ENCODE measurements at places on chromosomes 1 and 21.

- DNase-seq = no peak
Measured at GRCh38 chr1:58620259-58620658, 43.2 kb upstream of the TACSTD2 start.

GRCh38 chr21:19781881-19782652 is 1216.1 kb upstream of the NCAM2 start:
- DNase-seq = no peak

DNA sequence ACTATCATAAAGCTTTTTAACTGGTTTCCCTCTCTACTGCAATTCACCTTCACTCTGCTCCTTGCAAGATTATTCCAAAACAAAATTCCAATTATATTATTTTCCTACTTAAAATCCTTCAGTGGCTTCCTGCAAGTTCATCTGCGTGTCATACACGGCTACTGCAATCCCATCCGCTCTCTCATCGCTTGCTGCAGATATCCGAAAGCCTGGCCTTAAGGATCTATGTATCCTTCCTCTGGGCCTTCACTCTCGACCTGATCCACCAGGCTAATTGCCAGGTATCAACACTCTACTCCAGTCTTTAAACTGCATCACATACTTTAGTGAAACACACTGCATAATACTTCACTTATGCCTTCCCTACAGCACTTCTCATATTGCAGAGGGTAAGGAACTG is 44.0 kb downstream of the VAV3 start:
- DNase-seq = no peak

DNA sequence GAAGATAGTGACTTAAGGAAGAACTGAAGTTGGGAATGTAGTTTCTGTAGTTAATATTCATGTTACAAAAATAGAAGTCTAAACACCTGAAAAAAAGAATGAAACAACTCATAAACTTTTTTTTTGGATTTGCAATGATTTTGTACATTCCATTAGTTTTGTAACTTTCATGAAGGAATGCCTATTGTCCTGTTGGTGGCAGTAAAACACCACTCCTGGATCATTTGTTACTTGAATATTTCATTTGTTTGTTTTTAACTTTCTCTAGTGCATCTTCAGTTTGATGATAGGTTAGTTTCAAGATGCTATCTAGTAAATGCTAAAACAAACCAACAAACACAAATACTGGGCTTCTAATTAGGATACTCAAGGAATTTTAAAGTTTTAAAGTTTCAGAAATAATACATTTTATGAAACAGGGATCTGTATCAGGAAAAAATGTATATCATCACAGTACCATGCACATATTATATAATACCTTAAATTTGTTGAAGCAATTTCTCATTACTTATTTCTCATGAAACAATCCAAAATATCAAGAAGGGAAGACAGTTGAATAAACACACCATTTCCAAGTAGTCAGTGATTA is 229.7 kb upstream of the CACYBP start:
- peak; percentile 29 for DNase-seq

DNA sequence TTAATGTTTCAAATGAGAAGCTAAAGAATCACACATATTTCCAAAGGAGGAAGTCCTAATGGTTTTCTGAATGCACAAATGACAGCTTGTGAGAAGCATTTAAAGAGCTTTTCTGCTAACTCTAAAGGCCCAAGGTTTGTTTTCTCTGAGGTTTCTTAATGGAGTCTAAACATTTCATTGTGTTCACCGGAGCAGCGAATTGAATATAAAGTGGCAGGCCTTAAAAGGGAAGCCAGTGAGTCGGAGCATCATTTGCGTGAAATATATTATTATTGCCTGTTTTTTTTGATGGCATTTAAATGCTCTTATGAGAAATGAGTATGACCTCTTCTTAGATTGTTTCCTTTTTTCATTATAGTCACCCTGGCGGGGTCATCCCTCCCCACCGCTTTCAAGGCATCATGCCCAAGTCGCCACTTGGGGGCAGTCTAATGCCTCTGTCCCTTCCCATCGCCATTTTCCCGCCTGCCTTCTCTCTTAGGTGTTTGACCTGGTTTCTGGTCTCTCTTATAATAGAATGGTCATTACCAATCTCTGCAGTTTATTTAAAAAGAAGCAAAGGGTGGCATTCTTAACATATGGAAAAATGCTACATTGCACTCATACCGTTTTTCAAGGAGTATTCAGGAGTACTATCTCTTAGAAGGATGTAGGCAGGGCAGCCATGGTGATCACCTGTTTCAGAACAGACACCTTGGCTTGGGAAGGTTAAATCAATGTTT is 25.3 kb upstream of the OVAAL start:
- peak; percentile 24 for DNase-seq

DNA sequence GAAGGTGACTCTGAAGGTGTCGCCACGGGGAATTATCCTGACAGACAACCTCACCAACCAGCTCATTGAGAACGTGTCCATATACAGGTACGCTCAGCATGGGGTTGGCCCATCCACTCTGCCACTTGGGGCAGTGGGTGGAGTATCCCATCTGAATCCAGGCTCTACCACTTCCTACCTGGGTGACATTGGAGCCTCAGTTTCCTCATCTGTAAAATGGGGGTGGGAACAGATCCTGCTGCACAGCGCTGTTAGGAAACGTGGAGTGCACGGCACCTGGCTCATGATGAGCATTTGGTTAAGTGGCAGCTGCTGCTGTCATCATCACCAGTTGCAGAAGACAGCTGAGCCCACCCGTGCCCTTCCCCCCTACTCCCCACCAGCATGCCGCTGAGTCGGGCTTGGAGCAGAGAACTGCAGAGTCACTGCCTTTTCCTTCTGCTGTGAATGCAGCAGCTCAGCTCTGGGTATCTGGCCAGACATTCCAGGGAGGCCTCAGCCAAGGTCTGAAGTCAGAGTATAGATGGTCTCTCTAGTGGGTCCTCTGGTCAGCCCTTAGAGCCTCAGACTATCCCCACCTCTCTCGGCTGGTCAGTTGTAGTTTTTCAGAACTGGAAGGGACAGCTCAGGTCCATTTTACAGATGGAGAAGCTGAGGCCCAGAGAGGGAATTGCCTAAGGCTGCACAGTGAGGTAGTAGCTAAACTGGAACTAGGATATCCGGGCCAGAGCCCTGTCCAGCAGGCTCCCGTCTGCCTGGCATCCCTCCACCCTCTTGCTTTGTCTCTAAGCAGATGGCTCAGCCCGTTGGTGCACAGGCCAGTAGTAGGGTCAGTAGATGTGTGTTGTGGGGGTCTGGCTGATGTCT is 11.7 kb downstream of the LDLRAP1 start:
- no peak for DNase-seq

GRCh38 chr1:154605534-154605933 is 2.5 kb downstream of the ADAR start:
- no peak for DNase-seq

- DNase-seq = no peak
Measured at GRCh38 chr1:66450043-66450514, 83.9 kb upstream of the SGIP1 start.

- no peak for DNase-seq
Measured at GRCh38 chr1:28233264-28233606, 406 bp upstream of the DNAJC8 start.

GRCh38 chr1:232793944-232794343 is 11.3 kb upstream of the MAP10 start:
- peak; percentile 24 for DNase-seq

DNA sequence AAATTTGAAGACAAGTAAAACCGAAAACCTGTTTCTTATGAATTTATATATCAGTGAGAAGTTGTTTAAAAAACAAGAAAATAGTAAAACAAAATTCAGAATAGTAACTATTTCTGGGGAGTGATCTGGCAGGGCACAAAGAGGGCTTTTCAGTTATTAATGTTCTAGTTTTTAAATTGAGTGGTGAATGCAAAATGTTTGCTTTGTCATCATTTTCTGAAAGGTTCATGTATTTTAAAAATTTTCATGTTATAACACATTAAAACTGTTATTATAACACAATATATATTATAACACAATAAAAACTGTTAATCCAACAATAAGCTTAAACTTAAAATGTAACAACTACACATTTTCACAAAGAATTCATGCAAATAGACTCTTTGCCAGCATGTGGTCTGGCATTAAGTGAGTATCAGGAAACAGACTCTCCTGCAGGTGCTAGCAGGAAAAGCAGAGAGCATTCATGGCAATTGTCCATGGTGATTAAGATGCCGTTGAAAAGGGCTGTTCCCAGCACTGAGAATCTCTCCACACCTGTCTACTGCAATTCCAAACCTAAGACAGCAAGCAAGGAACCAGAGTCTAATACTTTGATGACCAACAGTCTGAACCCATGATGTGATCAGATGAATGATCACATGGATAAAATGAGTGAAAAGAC is 204.9 kb downstream of the TBX15 start:
- no peak for DNase-seq

- no peak for DNase-seq
Measured at GRCh38 chr1:159924025-159924790, 1.1 kb downstream of the TAGLN2 start.

Data from fibroblast of skin of left biceps (primary cell).